Foreskin fibroblast (primary cell): ENCODE measurements at places on chromosomes 3 and 15.

GRCh38 chr3:172125963-172126457, 86.6 kb downstream of the FNDC3B start:
- peak; percentile 92 for DNase-seq

DNA sequence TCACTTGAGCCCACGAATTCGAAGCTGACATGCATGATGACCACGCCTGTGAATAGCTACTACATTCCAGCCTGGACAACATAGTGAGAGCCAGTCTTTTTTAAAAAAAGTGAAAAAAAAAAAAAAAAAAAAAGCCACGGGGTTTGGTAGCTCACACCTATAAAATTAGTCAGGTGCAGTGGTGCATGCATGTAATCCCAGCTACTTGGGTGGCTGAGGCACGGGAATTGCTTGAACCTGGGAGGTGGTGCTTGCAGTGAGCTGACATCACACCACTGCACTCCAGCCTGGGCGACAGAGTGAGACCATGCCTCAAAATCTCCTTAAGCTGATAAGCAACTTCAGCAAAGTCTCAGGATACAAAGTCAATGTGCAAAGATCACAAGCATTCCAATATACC, 44.4 kb downstream of the CSNK1G1 start:
- no peak for DNase-seq

DNA sequence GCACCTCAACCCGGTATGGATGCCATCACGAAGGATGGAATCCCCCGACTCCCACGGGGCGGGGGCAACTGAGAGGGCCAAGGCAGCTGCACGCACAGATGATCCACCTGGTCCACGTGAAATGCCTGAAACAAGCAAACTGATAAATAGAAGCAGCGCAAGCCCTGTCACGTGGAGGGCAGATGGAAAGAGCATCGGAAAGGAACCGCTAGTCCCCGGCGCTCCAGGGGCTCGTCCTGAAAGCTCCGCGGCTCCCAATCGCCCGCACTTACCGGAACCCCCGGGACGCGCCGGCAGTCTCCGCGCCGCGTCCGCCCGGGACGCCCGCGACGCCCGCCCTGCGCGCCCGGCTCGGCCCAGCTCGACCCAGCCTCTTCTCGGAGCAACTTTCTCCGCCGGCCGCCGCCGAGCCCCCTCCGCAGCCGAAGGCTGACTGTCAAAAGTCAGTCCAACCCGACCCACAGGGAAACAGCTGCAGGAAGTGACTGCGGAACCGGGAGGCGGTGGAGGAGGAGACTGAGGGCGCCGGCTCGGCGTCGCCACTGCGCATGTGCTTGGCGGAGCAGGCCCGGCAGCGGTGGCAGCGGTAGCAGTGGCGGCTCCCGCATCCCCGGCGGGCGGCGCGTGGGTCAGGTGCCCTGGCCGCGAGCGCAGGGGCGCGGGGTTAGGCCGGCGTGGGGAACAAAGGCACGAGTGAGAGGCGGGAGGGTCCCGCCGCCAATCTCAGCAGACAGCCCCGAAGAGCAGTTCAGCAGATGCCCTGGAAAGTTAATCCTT, at the start of gene ZMAT3:
TSS of gene ZMAT3 (minus strand) at position 487 of the 777 bp plus-strand sequence. CDS start 4,057 bp downstream, outside the sequence.
- DNase-seq, result peak; percentile 80

- no peak for DNase-seq
Observed at GRCh38 chr15:82995076-82995475, 9.1 kb downstream of the RAMAC start.

DNA sequence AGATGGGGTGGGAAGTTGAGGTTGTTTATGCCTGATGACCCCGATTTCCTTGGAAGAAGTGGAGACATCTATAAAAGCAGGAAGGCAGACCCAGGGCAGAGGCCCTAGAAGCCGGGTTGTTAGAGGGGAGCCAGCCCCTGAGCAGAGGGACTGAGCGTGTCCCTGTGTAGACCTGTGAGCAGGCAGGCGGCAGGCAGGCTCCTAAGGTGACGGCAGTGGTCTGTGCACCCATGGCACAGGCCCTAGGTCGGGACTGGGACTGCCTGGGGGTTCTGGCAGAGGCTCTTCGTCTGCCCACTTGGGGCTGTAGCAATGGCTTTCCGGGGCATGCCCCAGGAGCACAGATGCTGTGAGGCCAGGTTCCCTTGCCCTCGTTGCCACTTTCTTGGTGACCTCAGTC, 9.9 kb downstream of the SEMA4B start:
- no peak for DNase-seq

GRCh38 chr3:177837951-177838655, 640.8 kb upstream of the TBL1XR1 start:
- DNase-seq, result no peak
